Stimulated activated CD4-positive, alpha-beta T cell treated with anti-CD3 and anti-CD28 coated beads, Interleukin-4, amount 100 ng/mL, for 1 hour (primary cell): ENCODE measurements at places on chromosomes 3 and 15.

- no peak for DNase-seq
Measured at GRCh38 chr3:14489641-14490040, 50.5 kb downstream of the GRIP2 start.

GRCh38 chr3:148948913-148949657 lies 42.3 kb upstream of the GYG1 start:
- DNase-seq: no peak

GRCh38 chr15:94792196-94792595 lies 560.8 kb downstream of the MCTP2 start:
- no peak for DNase-seq

- DNase-seq: no peak
Measured at GRCh38 chr15:44490622-44491021, 46.3 kb upstream of the EIF3J start.

- DNase-seq: no peak
Measured at GRCh38 chr3:55197021-55197420, 269.2 kb upstream of the LRTM1 start.

GRCh38 chr3:176967522-176967921 lies 229.8 kb downstream of the TBL1XR1 start:
- no peak for DNase-seq

GRCh38 chr3:122992676-122993075 lies 34.9 kb downstream of the SEMA5B start:
- DNase-seq: no peak

DNA sequence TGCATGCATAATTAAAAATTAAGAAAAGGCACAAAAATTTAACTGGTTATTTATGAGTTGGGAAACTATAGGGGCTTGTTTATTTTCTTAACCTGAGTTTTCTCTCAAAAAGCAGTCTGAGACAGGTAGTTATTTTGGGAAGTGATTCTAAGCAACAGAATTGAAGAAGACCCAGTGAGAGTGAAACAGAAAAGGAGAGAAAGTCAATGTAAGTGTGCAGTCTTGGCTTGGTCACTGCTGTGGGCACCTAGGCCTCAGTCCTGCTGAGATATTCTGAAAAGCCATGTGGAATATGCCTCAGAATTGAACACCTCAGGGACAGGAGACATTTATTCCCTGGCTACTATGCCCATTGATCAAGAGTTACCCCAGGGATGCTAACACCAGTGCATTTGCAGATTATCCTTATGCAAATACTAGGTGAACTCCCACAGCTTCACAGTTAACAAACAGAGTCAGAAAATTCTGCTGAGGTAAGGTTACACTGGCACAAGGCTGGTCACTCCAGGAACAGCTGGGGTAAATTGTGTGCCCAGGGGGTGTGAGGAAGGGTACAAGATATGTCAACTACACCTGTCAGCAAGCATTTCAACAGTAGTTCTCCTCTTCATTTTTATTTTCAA lies 222.7 kb downstream of the EFHB start:
- DNase-seq: no peak

GRCh38 chr3:23389089-23389488 lies 186.0 kb downstream of the UBE2E2 start:
- DNase-seq: no peak

DNA sequence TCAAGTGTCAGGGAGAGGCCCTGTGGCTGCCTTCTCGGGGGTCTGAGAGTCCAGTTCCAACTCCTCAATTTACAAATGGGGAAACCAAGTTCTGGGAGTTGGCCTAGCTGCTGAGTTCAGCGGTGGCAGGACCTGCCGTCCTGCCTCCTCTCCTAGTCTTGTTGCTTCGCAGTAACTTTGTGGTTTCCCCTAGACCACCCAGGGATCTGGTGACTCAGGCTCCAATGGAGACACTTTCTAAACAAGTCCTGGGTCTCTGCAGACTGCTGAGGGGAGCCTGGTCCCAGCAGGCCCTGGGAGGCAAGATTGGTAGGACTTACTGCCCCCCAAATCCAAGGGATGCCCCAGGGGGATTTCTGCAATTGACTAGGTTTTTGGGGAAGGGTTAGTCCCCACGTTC lies 83.6 kb downstream of the SMAD6 start:
- DNase-seq: no peak

- no peak for DNase-seq
Measured at GRCh38 chr3:139320551-139321309, 23.1 kb upstream of the MRPS22 start.

DNA sequence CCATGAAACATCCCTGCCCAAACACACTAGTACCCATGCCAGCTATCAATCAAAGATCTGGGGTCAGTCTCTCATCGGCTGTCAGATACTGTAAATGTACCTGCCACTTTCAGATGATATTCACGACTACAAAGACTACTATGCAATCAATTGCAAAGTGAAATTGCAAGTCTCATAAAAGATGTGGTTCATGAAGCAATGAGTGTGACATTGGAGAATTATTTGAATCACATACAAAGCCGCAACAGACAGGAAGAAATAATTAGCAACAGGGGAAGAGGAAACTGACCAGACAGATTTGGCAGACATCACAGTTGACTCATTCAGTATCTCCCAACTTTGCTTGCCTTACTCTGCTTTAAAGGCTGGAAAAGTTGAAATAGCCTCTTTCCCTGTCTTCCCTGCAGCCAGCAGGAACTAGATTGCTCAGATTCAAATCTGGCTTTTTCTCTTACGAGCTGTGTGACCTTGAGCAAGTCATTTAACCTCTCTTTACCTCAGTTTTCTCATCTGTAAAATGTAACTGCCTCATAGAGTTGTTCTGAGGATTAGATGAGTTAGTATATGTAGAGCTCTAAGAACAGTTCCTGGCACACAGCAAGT lies 95.7 kb upstream of the C3orf80 start:
- no peak for DNase-seq

GRCh38 chr3:41726891-41727290 lies 235.0 kb downstream of the ULK4 start:
- no peak for DNase-seq

DNA sequence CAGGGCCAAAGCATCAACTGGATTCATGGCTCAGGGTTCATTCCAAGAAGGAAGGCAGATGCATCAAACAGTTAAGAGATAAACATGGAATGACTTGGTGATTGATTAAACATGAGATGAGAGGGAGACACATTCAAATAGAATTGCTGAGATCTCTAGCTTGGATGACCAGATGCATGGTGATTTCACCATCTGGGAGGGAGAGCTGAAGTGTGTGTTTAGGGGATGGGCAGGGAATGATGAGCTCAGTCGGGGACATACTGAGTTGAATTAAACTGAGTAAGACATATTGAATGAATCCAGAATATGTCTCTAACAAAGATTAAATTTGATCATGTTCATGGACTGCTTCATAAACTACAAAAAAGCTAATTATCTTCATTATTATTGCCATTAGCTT lies 35.5 kb downstream of the CADPS start:
- no peak for DNase-seq

DNA sequence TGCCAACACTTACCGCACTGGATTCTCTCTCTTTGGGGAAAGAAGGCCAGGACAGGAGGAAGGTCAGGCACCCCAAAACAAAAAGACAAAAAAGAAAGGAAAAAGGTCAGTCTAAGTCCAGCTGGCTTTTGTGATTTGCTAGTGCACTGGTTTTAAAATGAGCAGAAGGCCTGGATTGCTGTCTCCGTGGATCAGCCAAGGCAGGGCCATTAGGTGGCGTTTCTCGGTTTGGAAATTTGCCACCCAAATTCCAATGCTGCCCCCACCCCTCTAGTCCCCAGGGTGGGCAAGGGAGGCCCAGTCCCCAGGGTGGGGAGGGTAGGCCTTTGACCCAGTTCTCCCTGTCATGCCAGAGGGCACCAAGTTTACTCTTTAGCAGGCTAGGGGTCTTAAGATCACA lies 33.3 kb downstream of the TLE3 start:
- no peak for DNase-seq

DNA sequence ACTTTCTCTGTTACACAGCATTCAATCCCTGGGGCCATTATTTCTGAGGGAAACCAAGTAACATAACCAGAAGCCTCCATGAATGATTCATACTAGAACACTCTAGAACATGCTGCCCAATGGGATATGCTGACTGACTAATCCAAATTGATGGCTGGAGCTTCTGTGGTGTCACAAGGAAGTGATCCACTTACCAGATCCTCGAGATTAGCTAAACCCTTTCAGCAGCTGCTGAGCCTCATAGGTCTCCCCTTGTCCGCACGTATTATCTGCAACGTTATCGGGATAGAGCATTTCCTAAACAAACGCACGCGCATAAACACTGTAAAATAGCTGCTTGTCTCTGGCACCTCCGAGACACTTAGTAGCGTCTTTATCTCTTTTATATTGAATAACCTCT lies 61.2 kb upstream of the PROK2 start:
- DNase-seq: no peak

DNA sequence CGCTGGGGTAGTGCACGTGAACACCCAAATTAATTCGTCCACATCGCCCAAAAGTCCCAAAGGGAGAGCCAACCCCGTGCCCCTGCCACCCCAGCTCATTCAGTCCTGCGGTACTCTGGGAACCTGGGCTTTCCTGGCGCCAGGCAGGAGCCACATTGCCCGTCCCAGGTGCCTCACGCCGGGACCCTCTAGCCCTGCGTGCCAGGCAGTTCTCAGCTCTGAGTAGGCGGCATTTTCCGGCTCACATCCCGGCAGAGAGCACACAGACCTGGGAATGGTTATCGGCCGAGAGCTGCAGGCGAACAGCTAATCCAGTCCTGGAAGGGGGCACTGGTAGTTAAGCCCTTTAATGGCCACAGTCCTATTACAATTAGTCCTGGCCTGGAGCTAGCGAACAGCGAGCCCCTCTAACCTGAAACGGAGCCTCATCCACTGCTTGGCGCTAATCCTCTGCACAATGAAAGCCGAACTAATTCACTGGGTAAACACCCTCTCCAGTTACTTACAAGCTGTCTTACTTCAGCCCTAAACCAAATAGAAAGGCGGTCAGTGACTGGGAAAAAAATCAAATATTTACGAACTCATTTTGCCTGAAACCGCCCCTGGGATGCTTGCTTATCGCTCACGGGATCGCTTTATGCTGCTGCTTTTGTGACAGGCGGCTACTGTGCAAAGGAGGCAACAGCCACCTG lies 254.6 kb upstream of the SOX14 start:
- no peak for DNase-seq

DNA sequence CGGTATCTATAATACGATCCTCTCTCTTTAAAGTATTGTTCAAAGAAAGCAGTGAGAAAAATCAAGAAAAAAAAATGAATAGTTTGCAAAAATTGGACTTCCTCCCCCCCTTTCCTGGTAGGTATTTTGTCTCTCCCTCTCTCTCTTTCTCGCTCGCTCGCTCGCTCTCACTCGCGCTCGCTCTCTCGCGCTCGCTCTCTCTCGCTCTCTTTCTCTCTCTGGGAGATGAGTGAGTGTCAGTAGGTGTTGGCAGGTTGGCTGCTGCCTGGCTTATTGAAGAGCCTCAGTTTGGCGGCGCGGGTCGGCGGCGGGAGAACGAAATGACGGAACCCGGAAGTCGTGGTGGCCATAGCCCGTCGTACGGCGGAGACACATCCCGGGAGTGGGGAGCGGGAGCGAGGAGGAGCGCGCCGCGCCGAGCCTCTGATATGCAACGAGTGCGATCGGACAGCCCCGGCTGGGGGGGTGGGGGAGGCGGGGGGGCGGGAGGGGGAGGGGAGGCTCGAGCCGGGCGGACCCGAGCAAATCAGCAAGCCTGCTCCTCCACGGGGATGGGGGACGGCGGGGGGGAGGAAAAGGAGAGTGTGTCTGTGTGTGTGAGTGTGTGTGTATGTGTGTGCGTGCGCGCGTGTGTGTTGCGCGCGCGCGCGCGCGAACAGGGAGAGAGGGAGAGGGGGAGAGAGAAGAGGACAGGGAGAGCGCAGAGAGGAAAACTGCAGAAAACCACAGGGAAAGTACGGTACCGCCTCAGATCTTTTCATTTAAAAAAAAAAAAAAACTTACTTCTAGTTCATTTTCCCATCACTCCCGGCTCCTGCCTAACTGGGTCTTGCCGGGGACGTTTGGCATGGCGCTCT lies at the start of gene MEIS2:
Gene MEIS2, minus strand, starts transcription at position 441 of the 857 bp plus-strand sequence. CDS start 1,083 bp downstream, outside the sequence.
- DNase-seq: no peak

DNA sequence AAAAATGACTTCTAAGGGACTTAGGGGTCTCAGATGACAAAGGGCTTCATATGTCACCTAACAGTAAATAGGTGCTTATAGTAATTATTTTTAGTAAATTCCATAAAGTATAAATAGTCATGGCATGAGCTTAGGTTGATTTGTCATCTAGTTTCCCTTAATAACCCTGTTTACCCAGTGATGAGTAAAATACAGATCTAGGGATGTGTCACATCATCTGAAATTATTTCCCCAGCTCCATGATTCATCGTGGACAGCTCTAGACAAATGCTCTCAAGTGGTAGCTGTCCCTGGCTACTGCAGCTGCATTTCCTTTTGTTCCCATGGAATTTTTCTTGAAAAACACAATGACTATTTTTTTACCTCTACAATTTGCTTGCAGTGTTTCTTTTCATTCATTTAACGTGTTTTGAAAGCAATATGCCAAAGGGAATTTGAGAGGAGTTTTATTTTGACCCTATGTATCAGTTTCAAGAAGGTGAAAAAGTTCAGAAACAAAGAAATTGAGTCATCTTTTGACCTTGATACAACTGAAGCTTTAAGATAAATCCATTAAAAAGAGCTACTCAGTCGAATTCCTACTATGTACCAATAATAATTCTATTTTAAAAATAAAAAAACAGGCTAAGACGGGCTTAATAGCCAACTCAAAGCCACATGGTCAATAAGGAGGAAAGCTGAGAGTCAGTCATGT lies 241.6 kb downstream of the KCNMB2 start:
- no peak for DNase-seq

GRCh38 chr3:156559321-156559720 lies 4.4 kb upstream of the SSR3 start:
- no peak for DNase-seq

GRCh38 chr15:91307601-91308000 lies 207.5 kb downstream of the SV2B start:
- no peak for DNase-seq

DNA sequence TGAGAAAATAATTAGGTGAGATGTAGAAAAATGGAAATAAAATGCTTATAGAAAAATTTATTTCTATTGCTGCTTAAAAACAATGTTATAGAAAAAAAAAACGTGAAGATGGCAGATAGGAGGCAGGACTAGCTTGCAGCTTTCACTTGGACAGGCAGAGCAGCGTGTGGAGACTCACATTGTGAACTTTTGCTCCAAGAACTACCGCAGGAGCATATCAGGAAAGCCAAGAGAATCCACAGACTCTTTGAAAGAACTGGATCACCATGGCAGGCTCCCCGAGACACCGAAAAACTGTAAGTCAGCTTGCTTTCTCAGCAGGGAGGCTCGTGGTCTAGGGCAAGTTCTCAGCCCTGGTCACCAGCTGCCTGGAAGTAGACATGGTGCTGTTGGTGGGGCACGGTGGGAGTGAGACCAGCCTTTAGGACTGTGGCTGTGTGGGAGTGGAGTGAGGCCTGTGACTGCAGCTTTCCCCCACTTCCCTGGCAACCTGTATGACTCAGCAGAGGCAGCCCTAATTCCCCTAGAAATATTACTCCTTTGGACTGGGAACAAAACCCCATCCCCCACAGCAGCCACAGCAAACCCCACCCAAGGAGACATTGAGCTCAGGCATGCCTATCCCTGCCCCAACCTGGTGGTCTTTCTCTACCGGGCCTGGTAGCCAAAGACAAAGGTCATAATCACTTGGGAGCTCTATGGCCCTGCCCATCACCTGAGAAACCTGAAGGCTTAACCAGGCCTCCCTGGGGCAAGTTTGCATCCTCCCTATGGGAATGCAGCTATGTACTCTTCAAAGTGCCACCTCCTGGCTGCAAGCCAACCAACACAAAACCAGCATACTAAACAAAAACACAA lies 22.8 kb downstream of the STRIT1 start:
- DNase-seq: no peak

GRCh38 chr3:10845839-10846656 lies 30.0 kb downstream of the SLC6A11 start:
- no peak for DNase-seq
